NCI-H1436 treated with DMSO at 0.1 percent for 48 hours (cell line): ENCODE measurements at places on chromosomes 3 and 15.

GRCh38 chr3:7766530-7766929 is 735.1 kb upstream of the LMCD1 start:
- DNase-seq = no peak

GRCh38 chr3:180246688-180247195 is 210.0 kb upstream of the PEX5L start:
- no peak for DNase-seq

- DNase-seq = no peak
Observed at GRCh38 chr15:38374029-38374428, 79.9 kb upstream of the FAM98B start.

GRCh38 chr3:191244242-191244867 is 45.3 kb downstream of the OSTN start:
- DNase-seq = no peak

DNA sequence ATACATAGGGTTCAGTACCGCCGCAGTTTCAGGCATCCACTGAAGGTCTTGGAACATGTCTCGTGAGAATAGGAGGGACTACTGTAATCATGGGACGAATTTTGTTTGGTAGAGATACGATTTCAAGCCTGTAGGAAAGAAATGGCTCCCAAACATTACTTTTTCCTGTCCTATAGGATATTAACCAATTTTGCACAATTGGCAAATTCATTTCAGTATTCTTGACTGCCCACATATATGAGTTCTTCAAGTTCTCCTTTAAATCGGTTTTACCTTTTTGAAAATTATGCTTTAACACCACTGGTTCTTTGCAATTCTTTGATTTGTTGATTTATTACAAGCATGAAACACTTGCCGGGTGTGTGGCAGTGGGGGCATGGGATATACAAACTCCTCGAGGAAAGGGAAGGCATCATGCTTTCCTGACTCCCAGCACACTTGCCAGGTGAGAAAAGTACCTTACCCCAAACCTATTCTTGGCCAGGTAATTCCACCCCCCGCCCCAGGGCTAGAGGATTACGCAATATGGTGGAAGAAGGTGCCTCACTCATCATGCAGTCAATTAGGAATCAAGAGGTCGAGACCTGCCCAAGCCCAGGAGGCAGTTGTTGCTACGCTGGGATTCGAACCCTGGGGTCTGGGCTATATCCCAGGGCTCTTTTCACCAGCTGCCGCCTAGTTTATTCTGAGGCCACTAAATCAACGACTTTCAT is 584 bp upstream of the LARS2 start:
- DNase-seq = no peak

DNA sequence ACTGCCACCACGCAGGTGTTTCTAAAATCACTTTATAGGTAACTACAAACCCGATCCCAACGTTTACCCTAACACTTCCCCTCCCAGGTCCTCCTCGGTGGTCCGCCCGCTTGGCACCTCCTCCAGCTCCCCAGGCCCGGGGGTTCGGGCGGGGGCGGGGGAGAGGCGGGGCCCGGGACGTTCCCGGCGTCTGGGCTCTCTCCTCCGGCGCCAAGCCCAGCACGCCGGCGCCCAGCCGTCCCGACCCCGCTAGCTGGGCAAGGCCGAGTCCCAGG is 562 bp downstream of the CGGBP1 start:
- no peak for DNase-seq

GRCh38 chr3:196813903-196814302 is 53.8 kb upstream of the SENP5 start:
- DNase-seq = no peak

DNA sequence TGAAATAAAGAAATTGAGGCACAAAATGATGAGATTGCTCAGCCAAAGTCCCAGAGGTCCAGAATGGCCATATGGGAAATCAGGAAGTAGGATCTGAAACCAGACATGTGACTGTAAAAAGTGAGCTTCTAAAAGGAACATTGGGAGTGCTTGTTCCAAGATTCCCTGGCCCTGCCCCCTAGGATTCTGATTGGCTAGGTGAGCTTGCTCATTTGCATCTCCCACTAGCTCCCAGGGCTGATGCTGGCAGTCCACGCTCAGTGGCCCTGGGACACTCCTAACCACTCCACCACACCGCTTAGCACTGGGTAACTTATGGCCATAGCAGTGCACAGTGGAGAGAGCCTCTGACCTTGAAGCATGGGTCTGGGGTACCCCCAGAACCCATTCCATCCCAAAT is 326.7 kb downstream of the NTRK3 start:
- DNase-seq = no peak

DNA sequence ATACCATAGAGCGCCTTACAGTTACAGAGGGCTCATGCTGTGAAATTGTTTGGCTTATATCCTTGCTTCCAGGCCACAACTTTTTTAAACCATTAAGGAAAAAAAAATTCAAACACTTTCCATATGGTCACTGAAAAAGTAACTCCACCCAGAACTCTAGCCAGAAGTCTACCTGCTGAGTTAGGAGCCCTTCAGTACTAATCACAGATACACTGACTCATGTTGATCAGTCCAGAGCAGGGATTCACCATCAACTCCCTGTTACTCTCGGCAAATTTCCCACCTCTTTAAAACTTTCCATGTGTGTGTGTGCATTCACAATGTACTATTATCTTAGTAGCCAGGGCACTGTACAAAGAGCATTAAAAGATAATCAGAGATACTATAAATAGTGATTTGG is 372.8 kb downstream of the MAGI1 start:
- DNase-seq = no peak
